ENCODE measurements at places on chromosomes 12 and 14.

GRCh38 chr12:77357655-77358054 lies 292.3 kb upstream of the E2F7 start:
- DNase-seq: no peak

GRCh38 chr14:54333511-54333910 lies 63.3 kb upstream of the CDKN3 start:
- DNase-seq: no peak

- no peak for DNase-seq
Observed at GRCh38 chr14:27077710-27078109, 479.9 kb upstream of the NOVA1 start.

- DNase-seq: no peak
Observed at GRCh38 chr14:90406384-90406798, 9.6 kb downstream of the CALM1 start.

GRCh38 chr14:89855961-89856656 lies 98.4 kb downstream of the EFCAB11 start:
- DNase-seq: peak; percentile 58

GRCh38 chr12:93653712-93654111 lies 23.5 kb upstream of the CRADD start:
- no peak for DNase-seq

DNA sequence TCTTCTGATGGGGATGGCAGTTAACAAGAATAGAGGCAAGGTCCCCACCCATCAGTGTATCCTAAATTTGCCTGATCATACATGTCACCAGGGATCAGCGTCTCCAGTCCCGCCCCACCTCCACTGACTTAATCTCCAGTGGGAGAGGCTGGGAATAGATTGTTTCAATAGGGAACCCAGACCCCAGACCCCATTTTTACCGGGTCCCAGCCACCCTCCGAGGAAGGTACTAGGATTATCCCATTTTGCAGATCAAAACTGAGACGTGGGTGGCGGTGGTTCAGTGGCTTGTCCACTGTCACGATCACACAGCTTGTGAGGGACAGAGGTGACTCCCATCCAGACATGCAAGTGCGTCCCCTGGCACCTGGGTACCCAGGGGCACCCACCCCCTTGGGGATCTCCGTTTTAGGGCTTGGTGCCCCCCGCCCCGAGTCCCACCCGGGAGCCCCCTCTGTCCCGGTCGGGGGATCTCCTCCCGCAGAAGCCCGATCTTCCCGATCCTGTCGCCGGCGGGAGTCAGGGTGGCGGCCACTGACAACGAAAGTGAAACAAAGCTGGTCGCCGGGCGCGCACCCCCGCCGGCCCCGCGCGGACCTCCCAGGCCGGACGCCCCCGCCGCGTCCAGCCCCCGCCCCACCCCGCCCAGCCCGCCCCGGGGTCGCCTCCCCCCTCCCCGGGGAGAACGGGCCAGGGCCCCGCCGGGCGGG lies 523 bp downstream of the WSB2 start:
- DNase-seq: no peak

GRCh38 chr14:41476526-41476925 lies 130.2 kb upstream of the LRFN5 start:
- DNase-seq: no peak

- DNase-seq: no peak
Observed at GRCh38 chr12:32390572-32391219, 8.7 kb upstream of the FGD4 start.

DNA sequence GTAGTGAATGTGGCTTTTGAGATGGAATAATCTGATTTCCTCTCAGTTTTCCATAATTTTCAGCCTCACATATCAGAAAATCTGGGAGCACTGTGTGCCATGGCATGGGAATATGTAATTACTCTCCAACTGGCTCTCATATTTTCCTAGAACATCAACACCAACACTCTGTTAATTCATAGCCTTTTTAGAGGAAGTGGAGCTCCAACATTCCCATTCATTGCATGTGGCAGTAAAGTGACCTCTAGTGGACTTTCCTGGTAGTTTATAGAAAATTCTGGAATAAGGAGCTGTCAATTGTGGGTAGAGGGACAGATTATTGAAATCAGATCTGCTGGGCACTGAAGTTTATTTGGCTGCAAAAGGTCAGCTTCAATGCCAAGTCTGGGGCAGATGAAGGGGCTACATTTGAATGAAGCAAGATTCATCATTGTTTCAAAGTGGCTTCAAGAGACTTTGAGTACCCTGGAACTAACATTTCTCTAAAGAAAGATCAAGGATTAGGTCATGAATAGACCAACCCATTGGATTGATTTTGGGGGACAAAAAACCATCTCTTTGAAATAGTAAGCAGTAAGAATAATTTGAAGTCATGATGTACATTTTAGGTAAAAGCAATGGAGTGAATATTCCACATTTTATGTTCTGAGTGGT lies 23.6 kb upstream of the USP44 start:
- peak; percentile 23 for DNase-seq

DNA sequence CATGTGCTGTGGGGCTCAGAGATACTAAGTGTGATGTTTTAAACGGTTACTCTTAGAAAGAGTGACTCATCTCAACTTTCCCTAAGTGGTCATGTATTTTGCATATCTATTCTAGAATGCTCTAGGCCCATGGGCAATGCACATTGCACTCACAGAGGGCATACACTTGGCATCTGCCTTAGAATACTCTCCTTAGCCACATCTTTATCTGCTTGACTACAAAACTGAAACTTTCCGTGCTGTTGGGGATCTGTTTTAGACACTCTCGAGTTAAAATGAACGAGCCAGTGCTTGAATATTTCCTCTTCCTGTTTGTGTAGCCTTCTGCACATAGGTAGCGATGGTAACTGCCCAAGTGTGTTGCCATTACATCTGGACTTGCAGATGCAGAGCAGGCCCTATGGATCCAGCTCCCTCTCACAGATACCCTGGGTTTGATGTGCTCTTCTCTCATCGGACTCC lies 180.5 kb downstream of the CAND1 start:
- DNase-seq: no peak

DNA sequence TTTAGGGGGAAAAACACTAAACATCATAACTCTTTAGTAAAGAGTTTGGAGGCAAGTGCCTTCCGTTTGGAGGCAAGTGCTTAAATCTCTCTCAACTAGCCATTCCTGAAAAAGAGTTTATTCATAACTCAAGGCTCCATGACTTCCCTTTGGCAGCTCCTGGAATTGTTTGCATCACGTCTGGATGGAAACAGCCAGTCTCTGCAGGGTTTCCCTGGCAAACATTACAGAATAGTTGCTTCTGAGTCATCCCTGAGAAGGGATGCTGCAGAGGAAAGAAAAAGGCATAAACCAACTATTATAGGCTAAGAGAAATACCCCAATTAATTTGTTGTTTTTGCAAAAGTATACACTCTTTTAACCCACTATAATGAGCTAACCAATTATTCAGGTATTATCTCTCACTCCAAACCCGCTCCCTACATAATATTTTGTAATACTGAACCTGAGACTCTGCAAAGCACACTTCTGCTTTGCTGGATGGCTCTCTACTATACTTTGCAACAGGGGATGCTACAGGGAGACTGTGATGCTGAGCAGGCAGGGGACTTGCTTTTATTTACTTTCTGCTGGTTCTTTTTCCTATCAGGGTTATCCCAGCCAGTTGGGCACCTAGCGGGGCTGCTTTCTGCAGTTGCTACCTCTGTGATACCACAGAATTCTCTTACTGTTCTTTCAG lies 497.7 kb downstream of the FUT8 start:
- DNase-seq: peak; percentile 8

- DNase-seq: no peak
Observed at GRCh38 chr14:74490486-74490885, 2.6 kb downstream of the NPC2 start.

DNA sequence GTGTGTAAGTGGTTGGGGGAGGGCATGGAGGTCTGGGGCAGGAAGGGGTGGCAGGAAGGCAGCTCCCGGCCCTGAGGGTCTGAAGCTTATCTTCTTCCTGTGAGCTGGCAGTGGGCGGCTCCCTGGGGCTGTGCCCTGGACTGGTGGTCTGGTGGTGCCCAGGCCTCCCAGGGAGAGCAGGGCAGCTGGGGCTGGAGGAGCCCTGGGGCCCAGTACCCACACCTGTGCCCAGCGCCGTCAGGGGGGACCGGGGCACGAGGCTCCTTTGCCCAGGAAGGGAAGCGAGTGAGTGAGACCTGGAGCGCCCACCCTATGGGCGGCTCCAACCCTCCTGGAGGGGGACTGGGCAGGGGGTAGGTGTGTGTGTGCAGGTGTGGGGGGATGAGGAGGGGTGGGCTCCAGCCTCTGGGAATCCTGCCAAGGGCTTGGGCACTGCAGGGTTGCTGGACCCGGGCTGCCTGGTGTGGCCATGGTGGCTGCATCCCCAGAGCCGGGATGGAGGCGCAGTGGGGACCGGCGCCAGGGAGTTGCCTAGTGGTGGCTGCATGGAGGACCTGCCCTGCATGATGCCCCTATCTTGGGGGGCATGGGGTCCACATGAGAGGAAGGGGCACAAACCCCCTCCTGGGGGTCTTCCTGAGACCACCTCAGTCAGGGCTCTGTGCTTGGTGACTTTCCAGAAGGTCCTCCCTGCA lies 353.6 kb downstream of the TMEM121 start:
- DNase-seq: no peak

- peak; percentile 67 for DNase-seq
Observed at GRCh38 chr12:89016970-89017778, 335.1 kb downstream of the DUSP6 start.

- DNase-seq: peak; percentile 77
Observed at GRCh38 chr14:37623426-37623951, 28.1 kb downstream of the TTC6 start.

GRCh38 chr12:54060975-54061778 lies 7.5 kb downstream of the HOXC4 start:
- no peak for DNase-seq

GRCh38 chr12:131313635-131314034 lies 359.9 kb downstream of the ADGRD1 start:
- no peak for DNase-seq
